ENCODE measurements at places on chromosomes 5 and 9.

- no peak for DNase-seq
These were observed 234.2 kb upstream of the CDH6 start for GRCh38 chr5:30959238-30959637.

DNA sequence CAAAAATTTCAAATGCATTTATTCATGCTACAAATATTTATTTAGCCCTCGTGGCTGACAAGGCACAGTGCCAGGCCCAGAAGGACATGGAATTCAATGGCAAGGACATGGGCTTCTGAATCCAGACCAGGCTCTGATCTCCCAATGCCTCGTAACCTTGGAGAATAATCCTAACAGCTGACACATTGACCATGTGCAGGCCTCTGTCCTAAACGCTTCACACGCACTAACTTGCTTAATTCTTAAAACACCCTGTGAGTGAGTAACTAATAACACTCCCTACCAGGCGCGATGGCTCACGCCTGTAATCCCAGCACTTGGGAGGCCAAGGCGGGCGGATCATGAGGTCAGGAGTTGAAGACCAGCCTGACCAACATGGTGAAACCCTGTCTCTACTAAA, 33.2 kb downstream of the MYO10 start:
- DNase-seq: no peak

GRCh38 chr5:63553073-63553472, 409.2 kb downstream of the HTR1A start:
- DNase-seq: no peak

DNA sequence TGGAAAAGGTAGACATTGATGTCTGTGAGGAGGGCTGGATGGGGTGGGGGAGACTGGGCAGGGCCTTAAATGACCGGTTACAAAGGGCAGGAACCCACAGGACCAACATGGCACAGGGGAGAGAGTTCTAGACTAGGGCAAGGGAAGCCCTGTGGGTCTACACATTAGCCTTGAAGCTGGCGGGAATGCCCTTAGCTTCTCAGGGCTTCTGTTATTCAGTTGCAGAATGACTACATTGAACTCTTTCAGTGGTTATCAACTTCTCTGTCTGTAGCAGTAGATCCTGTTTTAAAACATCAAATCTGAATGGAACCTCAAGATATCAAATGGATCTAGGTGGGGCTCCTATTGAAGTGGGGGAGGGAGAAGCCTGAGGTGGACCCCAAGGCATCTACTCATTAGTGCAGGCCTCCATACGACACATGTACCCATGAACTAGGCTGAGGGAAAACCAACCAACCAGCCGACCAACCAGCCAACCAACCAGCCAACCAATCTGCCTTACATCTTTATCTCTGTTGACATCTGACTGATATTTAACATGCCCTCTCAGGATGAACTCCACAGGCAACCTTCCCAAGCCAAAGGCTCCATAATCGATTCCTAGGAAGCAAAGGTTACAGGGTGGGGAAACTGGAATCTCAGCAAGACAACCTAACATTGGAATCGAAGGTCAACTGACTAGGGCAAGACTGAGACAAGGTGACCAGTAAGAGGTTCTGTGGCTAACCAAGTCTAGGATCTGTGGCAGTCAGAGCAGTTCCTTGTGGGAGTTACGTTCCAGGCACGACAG, 48.3 kb downstream of the DAP start:
- no peak for DNase-seq

- DNase-seq: no peak
These were observed 73.1 kb downstream of the HSPA4 start for GRCh38 chr5:133124891-133125290.

DNA sequence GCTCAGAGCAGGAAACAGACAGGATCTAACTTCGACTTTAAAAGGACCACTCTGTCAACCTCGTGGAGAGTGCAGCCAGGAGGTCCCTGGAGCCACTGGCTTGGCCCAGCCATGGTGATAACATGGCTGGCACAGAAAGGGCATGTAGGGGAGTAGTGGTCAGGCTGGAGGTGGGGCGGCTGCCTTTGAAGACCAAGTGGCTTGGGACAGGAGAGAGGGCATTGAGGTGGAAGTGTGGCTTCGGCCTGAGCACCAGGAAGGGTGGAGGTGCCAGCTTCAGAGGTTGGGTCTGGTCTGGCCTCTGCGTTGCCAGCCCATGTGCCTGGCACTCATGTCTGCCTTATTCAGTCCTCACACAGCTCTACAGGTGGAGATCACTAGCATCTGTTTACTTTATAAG, 270.0 kb downstream of the NSG2 start:
- no peak for DNase-seq

- no peak for DNase-seq
These were observed 15.6 kb downstream of the NIM1K start for GRCh38 chr5:43207601-43208000.

DNA sequence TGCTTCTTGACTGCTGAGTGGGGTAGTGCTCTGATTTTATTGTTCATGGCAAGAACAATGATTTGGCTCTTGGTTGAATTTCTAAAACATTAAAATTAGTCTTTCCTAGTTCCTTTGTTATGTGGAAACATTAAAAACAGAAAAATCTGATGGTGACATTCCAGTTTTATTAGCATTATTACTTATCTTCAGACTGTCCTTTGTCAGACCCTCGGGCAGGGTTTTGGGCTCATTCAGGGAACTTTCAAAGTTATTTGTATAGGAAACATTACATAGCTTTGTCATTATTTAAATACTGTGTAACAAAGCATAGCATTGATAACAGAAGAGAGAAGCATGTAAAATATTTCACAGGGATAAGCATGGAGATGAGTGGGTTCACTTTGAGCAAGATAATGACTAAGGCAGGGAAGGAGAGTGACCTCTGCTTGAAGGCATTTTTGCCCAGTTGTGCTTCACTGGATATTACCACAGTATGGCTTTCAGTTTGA, 119.9 kb downstream of the KDM4C start:
- no peak for DNase-seq

DNA sequence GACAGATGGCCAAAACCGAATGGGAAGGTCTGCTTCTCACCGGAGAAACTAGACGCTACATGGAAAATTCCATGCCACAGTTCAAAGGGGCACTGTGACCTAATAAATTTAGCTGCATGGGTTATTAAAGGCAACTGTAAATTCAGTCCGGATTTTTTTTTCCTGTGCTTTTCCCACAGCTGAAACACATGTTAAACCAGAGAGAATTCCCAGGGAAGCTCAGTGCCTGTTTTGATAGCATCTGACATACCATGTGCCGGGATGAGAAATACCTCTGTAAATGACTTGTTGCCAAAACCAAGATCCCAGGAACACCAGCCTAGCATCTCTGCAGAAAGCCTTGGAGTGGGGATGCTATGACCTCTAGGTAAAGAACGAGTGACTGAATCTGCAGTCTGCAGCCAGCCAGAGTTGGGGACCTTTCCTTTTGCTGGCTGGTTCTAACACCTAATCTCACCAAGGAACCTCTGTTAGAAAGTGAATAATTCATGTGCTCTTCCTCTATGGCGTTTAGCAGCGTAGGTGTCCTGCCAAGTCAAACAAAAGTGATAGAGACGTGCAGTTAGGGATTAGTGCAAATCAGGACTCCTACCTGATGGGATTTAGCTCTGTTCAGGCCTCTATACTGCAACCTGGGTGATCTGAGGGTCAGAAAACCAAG, 77.9 kb downstream of the SLIT3 start:
- DNase-seq: no peak

DNA sequence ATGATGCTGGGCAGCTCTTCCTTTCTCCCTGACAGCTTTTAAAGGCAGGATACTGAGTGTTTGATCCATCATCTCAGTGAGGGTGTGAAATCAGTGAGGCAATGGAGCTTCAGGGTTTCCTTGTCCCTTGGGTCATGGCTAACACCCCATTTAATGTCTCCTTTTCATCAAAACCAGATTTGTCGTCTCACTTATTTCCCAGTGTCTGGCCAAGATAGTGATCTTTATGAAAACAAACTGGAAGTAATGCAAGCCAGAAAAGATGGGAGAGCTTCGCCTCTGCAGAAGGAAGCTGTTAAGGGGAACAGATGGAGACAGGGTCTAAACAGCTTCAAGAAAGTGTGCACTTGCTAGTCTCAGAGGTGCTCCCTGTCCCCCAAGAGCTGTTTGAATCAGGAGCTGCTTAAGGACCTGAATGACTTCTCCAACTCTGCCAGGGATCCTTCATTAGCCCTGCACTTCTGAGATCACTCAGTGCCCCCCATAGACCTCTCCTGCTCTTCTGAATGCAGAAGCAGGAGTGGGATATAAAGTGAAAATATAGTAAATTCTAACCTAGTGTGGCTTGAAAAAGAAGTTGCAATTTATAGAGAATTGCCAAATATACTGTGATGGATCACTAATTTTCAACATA, 96.1 kb downstream of the F2RL2 start:
- no peak for DNase-seq

DNA sequence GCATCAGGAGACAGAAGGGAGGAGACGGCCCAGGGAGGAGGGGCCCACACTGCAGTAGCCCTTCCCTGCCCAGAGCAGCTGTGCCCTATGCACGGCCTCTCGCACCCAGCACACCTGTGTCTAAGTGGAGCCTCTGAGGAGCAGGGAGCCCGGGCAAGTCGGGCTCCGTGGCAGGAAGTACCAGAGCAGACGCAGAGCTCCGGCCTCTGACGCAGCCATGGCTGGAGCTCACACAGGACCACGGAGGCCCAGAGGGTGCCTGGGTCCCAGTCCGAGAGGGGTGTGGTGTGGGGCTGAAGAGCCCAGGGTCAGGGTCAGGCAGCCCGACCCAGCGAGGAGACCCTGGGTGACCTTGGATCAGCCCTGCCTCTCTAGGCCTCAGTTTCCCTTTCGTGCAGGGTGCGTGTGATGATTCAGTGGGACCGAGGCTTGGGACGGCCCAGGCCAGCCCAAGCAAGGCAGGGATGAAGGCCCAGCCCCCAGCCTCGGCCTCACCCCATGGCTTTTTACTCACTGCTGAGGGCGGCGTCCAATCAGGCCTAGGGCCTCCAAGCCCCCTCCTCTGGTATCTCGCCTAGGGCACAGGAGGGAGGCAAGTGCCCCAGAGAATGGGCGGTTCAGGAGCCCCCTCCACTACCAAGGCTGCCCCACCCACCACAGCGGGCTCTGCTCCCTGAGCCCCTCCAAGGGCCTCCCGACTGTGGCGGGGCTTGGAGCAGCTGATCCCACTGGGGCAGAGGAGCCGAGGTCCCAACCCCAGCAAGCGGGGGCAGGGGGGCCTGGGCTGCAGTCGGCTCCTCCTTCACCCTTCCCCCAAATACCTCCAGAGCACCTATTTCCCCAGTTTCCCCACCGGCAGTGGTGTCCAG, 4.3 kb upstream of the AGPAT2 start:
- DNase-seq: no peak

DNA sequence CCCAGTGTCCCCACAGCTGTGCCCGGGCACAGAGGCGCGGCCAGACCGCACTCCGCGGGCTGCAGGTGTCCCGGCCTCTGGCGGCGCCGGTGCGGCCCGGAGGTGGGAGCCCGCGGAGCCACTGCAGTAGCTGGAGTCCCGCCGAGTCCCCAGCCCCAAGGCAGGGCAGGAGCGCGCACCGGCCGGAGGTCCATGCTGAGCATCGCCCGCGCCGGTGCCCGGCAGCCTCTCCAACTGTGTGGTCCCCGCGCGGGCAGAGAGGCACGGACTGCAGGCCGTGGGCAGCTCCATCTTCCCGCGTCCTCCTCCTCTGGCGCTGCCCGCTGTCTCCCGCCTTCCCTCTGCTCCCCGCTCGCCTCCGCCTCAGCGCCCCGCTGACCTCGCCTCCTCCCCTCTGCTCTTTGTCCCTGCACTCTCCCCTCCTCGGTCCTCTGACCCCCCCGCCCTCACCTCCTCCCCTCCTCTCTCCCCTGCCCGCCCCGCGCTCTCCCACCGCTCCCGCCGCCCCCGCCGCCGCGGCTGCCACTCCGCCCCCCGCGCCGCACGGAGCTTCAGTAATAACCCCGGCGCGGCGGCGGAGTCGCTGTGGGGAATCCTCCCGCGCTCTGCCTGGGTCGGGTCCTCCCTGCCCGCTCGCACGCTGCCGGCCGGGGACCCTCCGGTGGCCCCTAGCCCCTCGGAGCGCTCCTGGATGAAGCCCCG, at the start of gene ADAMTS16:
Gene ADAMTS16 (plus strand): TSS at position 554 of the 702 bp plus-strand sequence. CDS start 138 bp downstream, at position 692.
- DNase-seq: no peak

DNA sequence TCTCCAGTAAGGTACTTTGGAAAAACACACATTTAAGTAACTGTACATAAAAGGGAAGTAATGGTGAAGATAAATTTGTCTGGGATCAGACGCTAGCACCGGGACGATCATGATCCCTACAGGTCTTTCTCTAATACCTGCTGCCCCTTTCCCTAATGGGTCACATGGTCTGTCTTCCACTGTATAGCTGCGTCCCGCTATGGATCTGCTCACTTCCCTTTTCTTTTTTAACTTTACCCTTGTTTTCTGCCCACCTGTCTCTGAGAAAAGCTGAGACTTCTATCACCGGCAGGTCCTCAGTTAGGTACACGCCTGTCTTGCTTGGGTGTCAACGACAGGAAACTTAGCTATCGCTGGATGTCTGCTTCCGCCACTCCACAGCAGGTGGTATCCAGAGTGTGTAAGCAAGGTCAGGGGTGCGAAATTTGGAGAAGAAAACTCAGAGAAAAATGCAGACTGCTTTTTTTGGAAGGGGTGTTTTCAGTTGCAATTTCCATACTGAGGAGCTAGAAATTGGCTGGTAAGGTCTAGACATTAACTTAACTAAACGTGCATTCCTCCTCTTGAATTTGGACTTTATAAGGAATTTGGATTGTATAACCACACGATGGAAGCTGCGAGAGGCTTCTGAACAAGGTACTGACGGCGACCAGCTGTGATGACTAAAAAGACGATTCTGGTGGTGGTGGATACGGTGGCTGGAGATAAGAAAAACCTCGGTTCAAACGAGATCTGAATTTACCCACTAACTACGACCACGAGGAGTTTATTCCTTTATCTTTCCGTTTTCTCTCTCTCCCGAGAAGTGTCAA, 1.1 kb upstream of the ICE1 start:
- peak; percentile 40 for DNase-seq

GRCh38 chr5:74373076-74373475, 267.5 kb downstream of the ENC1 start:
- DNase-seq: no peak

DNA sequence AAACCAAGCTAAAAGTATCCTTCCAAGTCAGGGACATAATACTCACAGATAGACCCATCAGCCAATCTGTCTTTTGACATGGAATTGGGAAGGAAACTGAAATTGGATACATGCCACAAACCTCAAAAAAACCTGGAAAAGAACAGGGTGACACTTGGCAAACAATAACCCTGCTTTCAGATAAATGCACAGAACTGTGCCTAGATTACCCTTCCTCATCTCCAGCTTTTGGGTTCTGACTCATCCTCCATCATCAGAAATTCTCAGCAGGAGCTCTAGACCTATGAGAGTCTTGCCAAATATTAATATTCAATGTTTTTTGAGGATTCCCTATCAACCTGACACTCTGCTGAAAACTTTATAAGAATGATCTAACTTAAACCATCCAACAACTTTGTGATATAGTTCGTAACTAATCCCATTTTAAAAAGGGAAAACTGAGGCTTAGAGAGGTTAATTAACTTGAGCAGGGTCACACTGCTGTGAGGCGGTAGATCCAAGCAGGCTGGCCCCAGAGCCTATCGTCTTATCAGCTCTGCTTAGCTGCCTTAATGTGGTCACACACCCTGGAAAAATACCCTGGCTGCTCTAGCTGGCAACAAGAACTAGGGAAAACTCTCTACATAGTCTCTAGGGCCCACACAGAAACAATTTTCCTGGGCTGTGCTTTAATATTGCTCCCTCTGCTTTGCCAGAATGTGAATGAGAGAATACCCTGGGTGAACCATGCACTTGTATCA, 157.0 kb upstream of the TRPC7 start:
- DNase-seq: no peak

GRCh38 chr9:18143073-18143745, 330.7 kb upstream of the ADAMTSL1 start:
- no peak for DNase-seq

All from activated naive CD4-positive, alpha-beta T cell treated with anti-CD3 and anti-CD28 coated beads for 36 hours (primary cell).